ENCODE measurements at places on chromosomes 12 and 14.

DNA sequence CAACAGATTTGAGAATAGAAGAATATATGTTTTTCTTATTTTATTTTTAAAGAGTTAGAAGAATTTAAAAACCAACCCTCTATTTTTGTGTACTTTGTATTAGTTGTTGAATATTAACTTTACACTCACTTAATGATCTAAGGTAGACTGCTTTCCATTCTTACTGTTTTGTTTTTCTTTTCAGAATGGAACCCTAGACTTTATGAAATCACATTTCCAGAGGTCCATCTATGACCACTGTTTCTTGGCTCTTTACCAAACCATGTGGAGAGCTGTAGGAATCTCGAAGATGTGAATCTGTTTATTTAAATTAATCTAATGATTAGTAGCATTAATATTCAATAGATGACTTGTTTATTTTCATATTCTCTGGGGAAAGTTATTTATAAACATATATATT lies 7.2 kb upstream of the PIK3C2G start:
- DNase-seq = no peak

GRCh38 chr14:52913271-52913670 lies 37.6 kb downstream of the FERMT2 start:
- no peak for DNase-seq

- DNase-seq = no peak
Observed at GRCh38 chr12:51449580-51450246, 25.1 kb downstream of the SLC4A8 start.

DNA sequence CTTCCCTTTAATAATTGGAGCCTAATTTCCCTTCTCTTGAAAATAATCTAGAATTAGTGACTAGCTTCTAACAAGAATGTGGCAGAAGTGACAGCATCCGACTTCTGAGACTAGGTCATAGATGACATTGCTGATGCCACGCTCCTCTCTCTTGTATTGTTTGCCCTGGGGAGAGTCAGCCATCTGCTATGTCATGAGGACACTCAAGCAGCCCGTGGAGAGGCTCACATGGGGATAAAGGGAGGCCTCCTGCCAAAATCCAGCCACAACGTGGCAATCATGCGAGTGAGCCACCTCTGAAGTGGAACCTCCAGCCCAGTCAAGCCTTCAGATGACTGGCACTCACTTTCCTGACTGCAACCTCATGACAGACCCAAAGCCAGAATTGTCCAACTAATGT lies 54.2 kb upstream of the LRRK2 start:
- DNase-seq = no peak

- no peak for DNase-seq
Observed at GRCh38 chr12:54364413-54364812, at the start of gene GPR84. Gene GPR84 (minus strand): TSS chr12:54364486. CDS start chr12:54363851, 635 bp downstream.

DNA sequence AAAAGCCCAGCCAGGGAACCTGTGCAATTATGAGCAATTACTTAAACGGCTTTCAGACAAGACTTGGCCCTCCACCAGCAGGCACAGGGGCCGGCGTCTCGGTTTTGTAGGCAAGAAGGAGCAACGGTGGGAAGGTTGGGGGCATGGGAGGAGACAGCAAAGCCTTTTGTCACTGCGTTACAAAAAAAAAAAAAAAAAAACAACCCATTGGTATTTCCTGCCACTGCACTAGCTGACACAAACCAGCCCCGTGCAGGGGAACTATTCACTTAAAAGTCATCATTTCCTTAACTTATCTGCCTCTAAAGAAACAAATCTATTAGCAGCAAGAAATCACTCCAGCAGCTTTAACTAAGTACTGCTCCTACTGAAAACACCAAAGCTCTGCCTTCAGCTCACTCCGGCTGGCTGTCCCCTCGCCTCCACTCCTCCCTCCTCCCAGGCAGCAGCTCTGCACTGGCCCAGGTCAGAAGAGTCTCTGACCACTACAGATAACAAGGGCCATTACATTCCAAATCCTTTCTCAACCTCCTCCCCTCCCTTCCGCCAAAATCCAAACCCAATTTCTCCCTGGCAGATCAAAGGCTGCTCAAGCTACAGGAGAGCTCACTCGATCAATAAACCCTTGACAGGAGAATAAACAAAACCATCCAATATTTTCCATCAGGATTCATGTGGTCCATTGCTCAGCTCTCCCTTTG lies 105.2 kb upstream of the CDKN3 start:
- DNase-seq = peak; percentile 25
